ENCODE measurements at places on chromosomes 3 and 15.
A peak's percentile ranks its signal among the peaks of the same experiment; 100 is the strongest.

DNA sequence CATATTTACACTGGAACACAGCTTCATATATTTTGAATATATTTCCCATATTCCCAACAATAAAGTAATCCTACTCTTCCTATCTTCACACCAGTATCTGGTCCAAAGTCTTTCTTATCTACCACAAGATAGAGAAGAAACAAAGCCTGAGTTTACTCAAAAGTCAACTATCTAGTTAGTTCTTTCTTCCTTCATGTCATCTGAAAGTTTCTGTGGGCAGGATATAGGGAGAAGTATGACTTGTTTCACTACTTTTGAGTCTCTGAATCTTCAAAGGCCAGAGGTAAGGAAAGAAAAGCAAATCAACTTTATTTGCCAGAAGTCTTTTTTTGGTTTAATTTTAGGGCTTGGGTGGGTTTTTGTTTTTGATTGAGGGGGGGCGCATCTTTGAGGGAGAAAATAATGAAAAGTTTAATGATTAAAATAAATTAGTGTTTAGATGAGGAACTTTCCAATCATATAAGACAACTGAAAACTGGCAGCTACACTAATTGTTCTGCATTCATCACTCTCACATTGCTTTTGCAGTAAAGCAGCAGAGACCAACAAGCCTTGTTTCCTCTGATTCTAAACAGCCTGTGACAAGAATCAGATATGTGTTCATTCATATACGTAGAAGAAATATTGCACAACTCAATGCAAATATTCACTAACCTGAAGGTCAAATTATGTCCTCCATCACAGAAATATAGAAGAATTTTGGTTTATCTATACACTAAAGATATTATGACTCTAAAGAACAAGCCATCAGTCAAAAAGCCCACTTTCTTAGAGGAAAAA lies 421.4 kb downstream of the SHQ1 start:
- no peak for DNase-seq

GRCh38 chr3:17188378-17188777 lies 303.6 kb downstream of the PLCL2 start:
- no peak for DNase-seq

DNA sequence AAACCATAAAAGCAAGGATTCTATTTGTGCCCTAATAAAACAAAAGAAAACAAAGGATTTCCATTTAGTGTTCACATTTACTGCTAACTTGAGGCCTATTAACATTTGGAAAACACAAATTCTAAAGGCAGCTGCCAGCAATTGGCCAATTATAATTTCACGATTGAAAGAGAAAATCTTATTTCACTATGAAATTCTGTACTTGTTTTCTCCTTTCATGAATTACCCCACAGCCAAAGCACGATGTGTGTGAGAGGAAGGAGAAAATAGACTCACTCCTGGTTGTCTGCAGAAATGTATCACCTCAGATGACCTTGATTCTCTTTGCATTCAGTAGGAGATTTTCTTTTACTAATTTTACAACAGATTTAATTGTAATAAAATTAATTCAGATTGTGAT lies 242.8 kb upstream of the GBE1 start:
- DNase-seq: no peak

DNA sequence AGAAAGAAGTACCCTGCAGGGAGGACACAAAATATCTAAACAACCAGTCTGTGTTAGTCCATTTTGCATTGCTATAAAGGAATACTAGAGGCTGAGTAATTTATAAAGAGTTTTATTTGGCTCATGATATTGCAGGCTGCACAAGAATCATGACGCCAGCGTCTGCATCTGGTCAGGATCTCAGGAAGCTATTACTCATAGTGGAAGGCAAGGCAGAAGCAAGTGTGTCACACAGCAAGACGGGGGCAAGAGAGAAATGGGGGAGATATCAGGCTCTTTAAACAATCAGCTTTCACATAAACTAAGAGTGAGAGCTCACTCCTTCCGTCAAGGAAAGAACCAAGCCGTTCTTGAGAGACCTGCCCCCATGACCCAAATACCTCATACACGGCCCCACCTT lies 614.8 kb downstream of the ZIC1 start:
- no peak for DNase-seq

DNA sequence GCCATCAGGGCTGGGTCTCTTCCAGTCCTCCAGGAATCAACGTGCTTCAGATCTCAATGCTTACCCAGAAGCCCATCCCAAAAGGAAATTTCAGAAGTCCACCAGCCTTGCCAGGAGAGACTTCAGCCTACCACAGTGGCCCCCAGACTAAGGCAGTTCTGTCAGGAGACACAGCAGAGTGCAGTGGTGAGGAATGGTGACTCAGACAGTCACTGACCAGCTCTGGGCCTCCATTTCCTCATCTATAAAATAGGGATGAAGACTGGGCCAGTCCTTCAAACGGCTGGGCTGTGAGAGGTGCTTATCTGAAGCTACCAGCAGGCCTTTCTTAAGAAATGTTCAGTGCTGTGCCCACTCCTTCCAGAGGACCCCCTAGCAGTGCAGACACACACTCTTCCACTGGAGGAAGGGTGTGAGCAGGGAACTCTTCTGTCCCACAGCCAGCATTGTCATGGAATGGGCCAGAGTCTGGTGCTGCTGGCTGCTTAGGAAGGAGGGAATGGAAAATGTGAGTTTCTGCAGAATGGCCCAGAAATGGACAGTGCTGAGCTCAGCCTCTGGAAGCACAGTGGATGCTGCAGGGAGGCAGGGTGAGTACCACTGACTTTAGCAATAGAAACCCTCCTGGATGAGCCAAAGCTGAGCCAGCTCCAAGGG lies 41.6 kb upstream of the DUSP7 start:
- DNase-seq: no peak

DNA sequence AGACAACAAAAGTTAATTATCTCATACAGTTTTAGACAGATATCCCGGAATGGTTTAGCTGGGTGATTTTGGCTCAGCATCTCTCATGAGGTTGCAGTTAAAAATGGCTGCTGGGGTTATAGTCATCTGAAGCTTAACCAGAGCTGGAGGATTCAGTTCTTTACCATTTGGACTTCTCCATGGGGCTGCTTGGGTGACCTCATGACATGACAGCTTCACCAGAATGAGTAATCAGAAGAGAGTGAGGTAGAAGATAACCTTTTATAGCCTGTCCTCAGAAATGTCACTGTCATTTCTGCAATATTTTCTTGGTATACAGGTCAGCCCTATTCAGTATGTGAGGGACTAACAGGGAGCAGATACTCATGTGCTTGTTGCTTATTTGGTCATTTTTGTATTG lies 30.9 kb downstream of the TFG start:
- DNase-seq: no peak

GRCh38 chr3:58999774-59000160 lies 50.1 kb downstream of the CFAP20DC start:
- DNase-seq: peak; percentile 34

- no peak for DNase-seq
These were observed 56.5 kb downstream of the ADAMTSL3 start for GRCh38 chr15:83710452-83710851.
